ENCODE measurements at places on chromosomes 5 and 9.

DNA sequence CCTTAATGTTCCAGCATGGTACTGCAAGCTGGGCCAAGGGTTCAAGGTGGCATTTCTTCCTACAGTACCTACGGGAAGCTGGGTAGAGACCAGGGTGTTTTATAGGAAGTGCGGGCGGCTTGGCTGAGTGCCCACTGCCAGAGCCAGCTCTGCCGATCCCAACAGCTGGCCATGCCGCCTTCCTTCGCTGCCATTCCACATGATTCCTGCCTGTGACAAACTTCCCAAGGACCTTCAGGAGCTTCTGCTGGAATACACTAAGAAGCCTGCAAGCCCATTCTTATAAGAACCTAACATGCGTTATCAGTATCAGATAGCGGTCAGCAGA, 22.0 kb downstream of the MYO10 start:
- DNase-seq, result no peak

GRCh38 chr5:138610415-138610917, 35.3 kb upstream of the HSPA9 start:
- DNase-seq, result no peak

GRCh38 chr5:123951582-123951977, 439.6 kb downstream of the CSNK1G3 start:
- DNase-seq, result no peak

GRCh38 chr5:54573812-54574489, 56.4 kb downstream of the SNX18 start:
- no peak for DNase-seq

GRCh38 chr9:131198041-131198715, 72.8 kb downstream of the NUP214 start:
- no peak for DNase-seq

GRCh38 chr5:89232139-89232603, 349.2 kb upstream of the MEF2C start:
- DNase-seq, result no peak

GRCh38 chr9:137919095-137919465, 41.5 kb downstream of the CACNA1B start:
- DNase-seq, result no peak

- no peak for DNase-seq
Measured at GRCh38 chr5:56681346-56681745, 134.0 kb upstream of the MAP3K1 start.
